GM18507 (cell line): ENCODE measurements at places on chromosomes 2 and 18.

- DNase-seq: no peak
These were observed 272.0 kb upstream of the RAB12 start for GRCh38 chr18:8337211-8337610.

- DNase-seq: no peak
These were observed 1.7 kb upstream of the ICOS start for GRCh38 chr2:203934711-203935438.

DNA sequence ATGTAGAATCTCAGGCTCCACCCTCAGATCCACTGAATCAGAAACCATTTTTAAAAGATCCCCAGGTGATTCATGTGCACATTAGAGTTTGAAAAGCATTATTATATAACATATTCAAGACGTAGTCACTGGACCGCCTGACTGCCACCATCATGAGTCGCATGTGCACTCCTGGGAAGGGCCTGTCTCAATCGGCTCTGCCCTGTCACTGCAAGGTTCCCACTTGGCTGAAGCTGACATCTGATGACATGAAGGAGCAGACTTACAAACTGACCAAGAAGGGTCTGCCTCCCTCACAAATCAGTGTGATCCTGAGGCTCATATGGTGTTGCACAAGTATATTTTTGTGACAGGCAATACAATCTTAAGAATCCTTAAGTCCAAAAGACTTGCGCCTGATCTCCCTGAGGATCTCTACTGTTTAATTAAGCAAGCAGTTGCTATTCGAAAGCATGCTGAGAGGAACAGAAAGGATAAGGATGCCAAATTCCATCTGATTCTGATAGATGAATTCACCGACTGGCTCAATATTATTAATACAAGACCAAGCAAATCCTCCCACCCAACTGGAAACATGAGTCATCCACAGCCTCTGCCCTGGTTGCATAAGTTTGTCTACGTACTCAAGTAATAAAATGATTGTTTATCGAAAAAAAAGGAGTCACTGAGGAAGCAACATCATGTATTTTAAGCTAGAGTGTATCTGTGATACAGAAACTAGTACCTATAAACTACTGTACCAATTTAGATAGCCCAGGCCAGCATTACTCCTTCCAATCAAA is 26.2 kb downstream of the ATAD2B start:
- no peak for DNase-seq

GRCh38 chr2:144362401-144362800 is 157.5 kb downstream of the ZEB2 start:
- DNase-seq: no peak

DNA sequence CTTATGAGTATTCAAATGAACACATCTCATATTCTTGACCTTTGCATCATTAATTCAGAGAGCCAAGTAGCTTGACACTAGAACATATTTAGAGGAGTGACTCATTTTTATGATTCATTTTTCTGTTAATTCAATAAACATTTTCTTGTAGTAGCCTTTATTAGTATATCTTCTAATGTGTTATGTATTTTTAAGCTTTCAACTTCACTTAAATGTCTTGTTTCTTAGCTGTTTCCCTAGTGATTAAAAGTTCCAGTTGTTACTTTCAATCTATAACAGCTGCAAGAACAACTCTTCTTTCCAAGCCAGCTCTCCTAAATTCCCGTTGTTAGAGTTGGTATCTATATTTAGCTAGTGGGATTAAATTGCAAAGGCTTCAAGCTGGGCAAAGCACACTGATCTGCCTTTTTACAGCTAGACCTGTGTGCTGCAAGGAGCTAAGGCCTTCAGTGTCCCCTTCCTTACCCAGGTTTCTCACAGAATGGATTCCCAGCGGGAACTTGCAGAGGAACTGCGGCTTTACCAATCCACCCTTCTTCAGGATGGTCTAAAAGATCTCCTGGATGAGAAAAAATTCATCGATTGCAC is at the start of gene KLHL41:
Gene KLHL41 (plus strand): TSS at position 405 of the 588 bp plus-strand sequence. CDS start 77 bp downstream, at position 482.
- no peak for DNase-seq

DNA sequence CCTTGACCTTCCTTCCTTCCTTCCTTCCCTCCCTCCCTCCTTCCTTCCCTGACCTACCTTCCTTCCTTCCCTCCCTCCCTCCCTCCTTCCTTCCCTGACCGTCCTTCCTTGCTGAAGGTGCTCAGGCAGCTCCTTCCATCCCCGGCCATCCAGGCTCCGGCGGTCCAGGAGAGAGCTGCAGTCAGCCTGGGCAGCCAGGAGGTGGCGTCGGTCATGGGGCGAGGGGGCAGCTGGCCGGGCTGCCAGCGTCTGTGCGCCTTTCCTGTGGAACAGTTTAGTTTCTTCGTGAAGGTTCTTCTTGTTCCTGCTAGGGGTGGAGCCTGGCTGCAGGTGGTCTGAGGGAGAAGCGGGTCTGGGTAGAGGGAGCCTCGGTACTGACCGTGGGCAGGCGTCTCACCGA is 15.7 kb downstream of the GPR35 start:
- DNase-seq: no peak

GRCh38 chr2:41206004-41206403 is 754.1 kb upstream of the SLC8A1 start:
- DNase-seq: no peak

GRCh38 chr18:4360221-4360715 is 94.8 kb downstream of the DLGAP1 start:
- DNase-seq: no peak

GRCh38 chr2:21220930-21221329 is 97.2 kb downstream of the TDRD15 start:
- no peak for DNase-seq

DNA sequence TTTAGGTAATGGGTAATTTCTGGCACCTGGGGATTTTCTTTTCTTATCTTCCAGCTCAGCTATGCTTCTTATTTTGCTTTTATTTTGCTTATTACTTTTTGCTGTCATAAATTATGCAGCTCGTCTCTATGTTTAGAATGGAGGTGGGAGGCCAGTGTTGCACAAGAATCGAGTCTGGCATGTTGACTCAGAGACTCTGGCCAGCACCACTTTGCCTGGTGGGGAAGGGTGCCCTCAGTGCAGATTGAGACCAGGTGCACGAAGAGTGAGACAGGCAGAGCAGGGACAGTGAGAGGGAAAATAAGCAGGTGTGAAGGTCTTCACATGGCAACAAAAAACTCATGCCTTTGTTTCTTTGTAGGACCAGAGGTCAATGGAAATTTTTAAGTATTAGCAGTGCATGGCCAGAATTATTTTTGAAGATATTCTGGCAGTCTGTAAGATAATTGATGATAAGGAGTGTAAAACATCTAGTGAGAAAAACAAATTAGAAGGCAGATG is 59.2 kb upstream of the SLC5A7 start:
- DNase-seq: no peak

DNA sequence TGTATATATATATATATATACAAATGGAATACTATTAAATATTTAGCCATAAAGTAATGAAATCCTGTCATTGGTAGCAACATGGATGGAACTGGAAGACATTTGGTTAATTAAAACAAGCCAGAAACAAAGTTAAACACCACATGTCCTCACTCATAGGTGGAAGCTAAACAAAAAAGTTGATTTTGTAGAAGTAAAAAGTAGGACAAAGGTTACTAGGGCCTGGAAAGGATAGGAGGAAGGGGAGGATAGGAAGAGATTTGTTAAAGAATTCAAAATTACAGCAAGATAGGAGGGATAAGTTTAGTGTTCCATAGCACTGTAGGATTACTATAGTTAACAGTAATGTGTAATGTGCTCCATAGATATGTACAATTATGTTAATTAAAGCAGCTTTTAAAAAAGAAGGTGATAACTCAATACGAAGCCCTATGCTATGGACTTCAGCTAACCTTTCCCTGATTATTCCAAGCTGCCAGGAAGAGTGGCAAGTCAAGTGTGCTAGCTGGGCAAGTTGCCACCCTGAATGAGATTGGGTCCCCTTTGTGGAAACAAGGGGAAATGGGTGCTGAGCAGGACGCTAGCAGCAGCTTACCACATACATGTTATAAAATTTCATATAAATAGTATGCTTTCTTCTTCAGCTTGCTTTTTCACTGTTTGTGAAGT is 12.3 kb downstream of the MERTK start:
- no peak for DNase-seq

- no peak for DNase-seq
These were observed 6.6 kb downstream of the D2HGDH start for GRCh38 chr2:241741016-241741415.

DNA sequence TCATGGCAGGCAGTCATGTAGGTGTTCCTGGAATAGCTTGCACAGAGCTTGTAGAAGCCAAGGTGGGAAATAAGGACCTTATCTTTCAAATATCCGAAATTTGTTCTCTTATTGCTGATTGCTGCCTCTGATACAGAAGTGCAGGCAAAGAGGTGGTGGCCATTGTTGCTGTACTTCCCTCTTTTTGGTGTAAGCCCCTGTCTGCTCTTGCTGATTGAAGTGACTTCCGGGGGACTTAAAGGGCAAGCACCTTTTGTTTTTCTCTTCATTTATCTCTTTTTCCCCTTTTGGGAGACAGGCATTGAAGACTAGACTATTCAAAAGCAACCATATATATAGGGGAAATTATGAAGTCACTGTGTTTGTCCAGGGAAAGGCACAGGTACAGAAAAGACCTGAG is 131.6 kb upstream of the OTX1 start:
- no peak for DNase-seq

DNA sequence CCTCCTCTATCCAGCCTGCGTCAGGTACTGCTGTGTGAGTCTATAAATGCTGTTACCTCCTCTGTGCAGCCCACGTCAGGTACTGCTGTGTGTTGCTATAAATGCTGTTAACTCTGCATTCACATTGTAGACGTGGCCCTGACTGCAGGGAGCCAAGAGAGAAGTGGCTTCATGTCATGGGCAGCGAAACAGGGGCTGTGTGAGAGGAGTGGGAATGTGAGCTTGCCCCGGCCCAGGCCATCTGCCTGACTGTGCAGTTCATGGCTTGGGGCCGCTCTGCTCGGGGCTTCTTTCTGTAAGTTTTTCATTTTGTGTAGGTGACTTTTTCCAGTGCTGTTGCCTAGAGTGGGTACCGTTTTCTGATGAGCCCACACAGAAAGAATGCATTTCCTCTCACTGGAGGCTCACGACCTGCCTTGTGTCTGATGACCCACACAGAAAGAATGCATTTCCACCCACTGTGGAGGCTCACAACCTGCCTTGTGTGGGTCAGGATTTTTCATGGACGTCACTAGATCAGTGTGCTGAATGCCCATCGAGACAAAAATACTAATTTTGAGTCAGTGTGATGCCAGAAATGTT is 104.5 kb downstream of the SNTG2 start:
- no peak for DNase-seq

- DNase-seq: peak; percentile 25
These were observed 5.0 kb downstream of the RUFY4 start for GRCh38 chr2:218074031-218074430.

GRCh38 chr2:154758871-154759270 is 60.4 kb downstream of the KCNJ3 start:
- no peak for DNase-seq
